ENCODE measurements at places on chromosomes 6 and 20.

- no peak for DNase-seq
Measured at GRCh38 chr20:1616858-1617434, 2.9 kb downstream of the SIRPB1 start.

DNA sequence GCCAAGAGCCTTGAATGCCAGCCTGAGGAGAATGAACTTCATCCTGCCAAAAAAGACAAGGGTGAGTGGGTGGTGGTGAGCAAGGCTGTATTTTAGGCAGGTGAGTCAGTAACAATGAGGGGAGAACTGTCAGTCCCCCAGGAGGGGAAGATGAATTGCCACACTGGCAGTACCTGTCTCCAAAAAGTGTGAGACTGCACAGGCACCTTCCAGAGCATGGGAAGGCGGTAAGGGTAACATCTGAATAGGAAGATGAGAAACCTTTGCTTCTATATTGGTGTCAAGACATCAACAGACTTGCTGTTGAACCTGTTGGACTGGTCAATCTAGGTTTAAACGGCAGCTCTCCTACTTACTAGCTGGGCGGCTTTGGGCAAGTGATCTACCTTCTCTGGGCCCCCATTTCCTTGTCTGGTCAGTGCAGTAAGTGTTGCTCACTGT, 30.9 kb downstream of the STK35 start:
- no peak for DNase-seq

DNA sequence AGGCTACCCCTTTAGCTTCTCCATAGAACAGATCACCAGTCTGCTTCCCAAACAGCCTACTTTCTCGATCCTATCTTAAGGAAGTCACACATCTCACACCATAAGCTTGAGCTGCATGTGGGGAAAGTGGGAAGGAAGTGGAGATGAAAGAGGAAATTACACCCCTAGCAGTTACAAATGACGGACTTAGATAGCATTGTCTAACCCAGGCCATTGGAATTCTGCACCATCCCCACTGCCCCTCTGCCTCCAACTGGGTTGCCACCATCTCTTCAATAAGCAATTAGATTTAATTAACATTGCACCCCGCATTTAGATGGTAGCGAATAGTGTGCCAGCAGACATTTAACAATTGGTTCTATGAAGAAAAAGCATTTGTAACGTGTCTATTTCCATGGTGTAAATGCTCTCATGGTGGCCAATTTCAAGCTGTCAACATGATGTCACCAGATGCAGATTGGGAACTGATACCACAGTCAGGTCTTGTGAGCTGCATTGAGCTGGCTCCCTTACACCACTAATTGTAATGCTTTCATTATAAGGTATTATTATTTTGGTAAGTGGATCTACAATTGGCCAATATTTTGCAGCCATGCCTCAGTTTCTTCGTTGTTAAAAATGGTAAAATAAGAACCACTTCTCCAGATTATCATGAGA, 124.7 kb downstream of the CD24 start:
- no peak for DNase-seq

DNA sequence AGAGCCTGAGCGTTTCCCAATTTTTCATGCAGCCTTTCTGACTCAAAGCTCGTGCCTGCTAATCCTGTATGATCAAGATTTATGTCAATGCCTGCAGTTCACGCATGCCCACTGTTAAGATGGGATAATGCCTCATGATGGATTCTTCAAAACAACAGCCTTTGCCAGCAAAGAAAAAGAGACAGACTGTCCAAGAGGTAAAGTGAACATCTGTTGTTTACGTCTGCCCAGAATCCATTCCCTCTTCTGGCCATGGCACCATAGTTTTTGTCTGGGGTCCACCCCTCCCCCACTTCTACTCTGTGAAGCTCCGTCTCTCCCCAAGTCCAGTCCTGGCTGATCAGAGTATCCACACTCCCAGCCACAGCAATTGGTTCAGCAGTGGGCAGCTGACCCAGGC, 91.9 kb upstream of the EYA2 start:
- no peak for DNase-seq

GRCh38 chr6:31689249-31690110, 8.6 kb upstream of the LY6G5C start:
- no peak for DNase-seq

- DNase-seq = no peak
Measured at GRCh38 chr6:36666826-36667591, 11.5 kb upstream of the CDKN1A start.

DNA sequence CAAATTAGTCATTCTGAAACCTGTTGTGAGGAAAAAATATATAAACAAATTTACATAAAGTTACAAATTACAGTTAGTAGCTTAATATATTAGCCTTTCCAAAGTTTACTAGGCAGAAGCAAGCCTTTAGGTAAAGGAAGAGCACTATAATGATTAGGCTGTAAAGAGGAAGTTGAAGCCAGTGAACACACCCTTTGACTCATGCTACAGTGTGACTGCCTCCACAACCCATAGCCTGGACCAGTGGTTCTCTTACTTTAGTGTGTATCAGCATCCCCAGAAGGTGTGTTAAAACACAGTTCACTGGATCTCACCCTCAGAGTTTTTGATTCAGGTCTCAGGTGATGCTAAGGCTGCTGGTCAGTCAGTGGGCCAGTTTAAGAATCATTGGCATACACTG, 91.4 kb upstream of the DEFB112 start:
- DNase-seq = no peak

GRCh38 chr20:45469336-45470261, at the start of gene WFDC2:
Gene WFDC2, plus strand, starts transcription at chr20:45469753. Its CDS starts 29 bp downstream, at chr20:45469782.
- DNase-seq = peak; percentile 76
